T-helper 17 cell (primary cell): ENCODE measurements at places on chromosomes 5 and 9. TPM values are rescaled to one million over a fixed set of nuclear protein-coding genes. Genes with fewer than 3 reads are reported as not detected.
A peak's percentile ranks its signal among the peaks of the same experiment; 100 is the strongest.

The NRG2 gene
- 0.08 TPM for total RNA-seq

The SPATA31D4 gene
- total RNA-seq: not detected

GRCh38 chr5:134964359-134965270, 3.1 kb upstream of the CATSPER3 start:
- peaks cover 19% of the 10 kb centered on the region for H3K4me1 ChIP-seq
- H3K27me3 ChIP-seq: no peaks in the 10 kb centered on the region

GRCh38 chr9:122218071-122218934, 10.5 kb downstream of the LHX6 start:
- H3K36me3 ChIP-seq: peaks cover 4% of the 10 kb centered on the region
- peaks cover 30% of the 10 kb centered on the region for H3K4me1 ChIP-seq
- no peak for DNase-seq

- H3K27me3 ChIP-seq: no peaks in the 10 kb centered on the region
- peaks cover 5% of the 10 kb centered on the region for H3K4me1 ChIP-seq
- DNase-seq: no peak
- H3K36me3 ChIP-seq: no peaks in the 10 kb centered on the region
- no peak overlapping the region for H3K4me3 ChIP-seq
- H3K27ac ChIP-seq: no peak overlapping the region
Observed at GRCh38 chr5:33297760-33298216, 143.0 kb upstream of the TARS1 start.

GRCh38 chr5:143248822-143249579, 154.5 kb downstream of the NR3C1 start:
- H3K4me1 ChIP-seq: no peaks in the 10 kb centered on the region
- no peak overlapping the region for H3K27ac ChIP-seq
- no peaks in the 10 kb centered on the region for H3K27me3 ChIP-seq
- no peak for DNase-seq
- no peak overlapping the region for H3K4me3 ChIP-seq

- DNase-seq: no peak
- H3K27me3 ChIP-seq: no peaks in the 10 kb centered on the region
- peaks cover 12% of the 10 kb centered on the region for H3K4me1 ChIP-seq
- peaks cover 7% of the 10 kb centered on the region for H3K36me3 ChIP-seq
Observed at GRCh38 chr9:15192856-15193255, 114.2 kb downstream of the TTC39B start.

GRCh38 chr9:127222388-127223095, 42.0 kb upstream of the GARNL3 start:
- peaks cover 7% of the 10 kb centered on the region for H3K27me3 ChIP-seq
- H3K4me3 ChIP-seq: no peak overlapping the region
- peaks cover 2% of the 10 kb centered on the region for H3K36me3 ChIP-seq
- peaks cover 29% of the 10 kb centered on the region for H3K4me1 ChIP-seq

DNA sequence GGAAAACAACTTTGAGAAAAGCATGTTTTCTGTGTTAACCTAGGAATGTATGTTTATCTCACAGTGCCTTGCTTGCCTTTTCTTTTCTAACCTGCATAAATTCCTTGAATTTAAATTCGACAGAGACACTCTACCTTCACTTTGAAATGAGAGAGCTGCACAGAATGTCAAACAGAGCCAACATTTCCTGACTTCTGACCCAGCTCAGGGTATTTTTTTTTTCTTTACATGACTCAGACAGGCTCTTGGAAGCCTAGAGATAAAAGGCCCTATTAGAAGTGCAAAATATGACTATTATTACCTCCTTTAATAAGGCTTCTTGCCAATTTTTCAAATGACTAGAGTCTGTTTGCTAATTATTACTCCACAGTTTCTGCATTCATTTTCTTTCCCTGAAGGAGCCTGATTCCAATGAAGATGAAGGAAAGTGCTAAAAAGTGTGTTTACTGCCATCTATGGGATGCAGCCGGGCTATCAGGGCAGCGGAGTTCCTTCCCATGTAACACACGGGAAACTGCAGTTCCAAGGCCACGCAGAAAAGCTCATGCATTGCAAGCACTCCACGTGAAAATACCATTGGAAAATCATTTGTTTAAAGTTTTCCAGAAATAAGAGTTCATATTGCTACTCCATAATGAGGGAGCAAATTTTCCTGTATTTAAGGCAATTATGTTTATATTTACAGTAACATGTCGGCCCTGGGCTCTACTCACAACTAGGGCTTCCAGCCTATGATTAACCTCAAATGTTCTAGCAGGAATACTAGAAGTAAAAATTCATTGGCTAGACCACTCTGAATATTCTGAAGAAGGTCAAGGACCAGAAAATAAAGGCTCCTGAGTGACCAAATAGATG, 485.6 kb downstream of the ZSWIM6 start:
- DNase-seq: no peak
- H3K4me1 ChIP-seq: no peaks in the 10 kb centered on the region
- peaks cover 13% of the 10 kb centered on the region for H3K27me3 ChIP-seq
- H3K27ac ChIP-seq: no peak overlapping the region
- no peak overlapping the region for H3K4me3 ChIP-seq

DNA sequence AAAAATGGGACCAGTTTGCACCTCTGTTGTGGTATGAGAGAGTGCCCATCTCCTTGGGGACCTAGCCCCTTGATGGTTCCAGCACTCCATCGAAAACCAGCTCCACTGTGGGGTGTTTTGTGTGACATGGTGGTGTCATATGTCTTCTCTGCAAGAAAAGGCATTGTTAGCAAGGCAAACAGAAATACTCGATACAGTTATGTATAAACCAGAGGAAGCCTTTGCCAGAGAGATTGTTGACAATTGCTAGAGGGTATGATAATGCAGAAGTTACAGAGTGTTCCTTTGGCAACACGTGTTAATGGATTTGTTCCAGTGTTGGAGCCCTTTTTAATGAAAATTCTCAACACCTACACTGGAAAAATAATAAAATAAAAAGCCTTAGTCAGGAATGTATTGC, 270.4 kb upstream of the DMRT1 start:
- no peak overlapping the region for H3K27ac ChIP-seq
- H3K4me1 ChIP-seq: peaks cover 2% of the 10 kb centered on the region
- no peaks in the 10 kb centered on the region for H3K27me3 ChIP-seq
- no peak for DNase-seq

- H3K27ac ChIP-seq: peak overlapping the region; percentile 91
- H3K4me1 ChIP-seq: peaks cover 35% of the 10 kb centered on the region
- H3K27me3 ChIP-seq: peaks cover 27% of the 10 kb centered on the region
- no peaks in the 10 kb centered on the region for H3K36me3 ChIP-seq
- H3K4me3 ChIP-seq: peak overlapping the region; percentile 91
Observed at GRCh38 chr5:79736528-79737514, 47.2 kb downstream of the CMYA5 start.
